Fibroblast of villous mesenchyme (primary cell): ENCODE measurements at places on chromosomes 12 and 14. TPM values are rescaled to one million over a fixed set of nuclear protein-coding genes. Genes with fewer than 3 reads are reported as not detected.

- DNase-seq: peak; percentile 55
Measured at GRCh38 chr12:12714276-12715021, 2.7 kb upstream of the CDKN1B start.

DNA sequence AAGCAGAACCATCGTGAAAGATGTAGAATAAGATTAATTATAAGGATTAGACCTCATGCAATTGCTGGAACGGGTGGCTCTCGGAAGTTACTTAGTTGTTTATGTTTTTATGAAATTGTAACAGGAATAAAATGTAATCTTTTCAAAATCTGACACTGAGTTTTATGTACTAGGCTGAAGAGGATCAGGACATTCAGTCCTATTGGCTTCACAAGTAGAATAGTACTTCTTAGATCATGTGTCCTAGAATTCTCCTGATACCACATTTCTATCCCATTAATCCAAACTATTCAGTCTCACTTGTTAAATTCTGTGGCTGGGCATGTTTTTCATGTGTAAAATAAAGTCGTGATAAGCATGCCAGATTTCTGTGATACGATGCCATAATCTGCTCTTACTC is 423.5 kb upstream of the OR4E1 start:
- DNase-seq: peak; percentile 12

- no peak for DNase-seq
Measured at GRCh38 chr12:1799882-1800400, 20.4 kb upstream of the LRTM2 start.

DNA sequence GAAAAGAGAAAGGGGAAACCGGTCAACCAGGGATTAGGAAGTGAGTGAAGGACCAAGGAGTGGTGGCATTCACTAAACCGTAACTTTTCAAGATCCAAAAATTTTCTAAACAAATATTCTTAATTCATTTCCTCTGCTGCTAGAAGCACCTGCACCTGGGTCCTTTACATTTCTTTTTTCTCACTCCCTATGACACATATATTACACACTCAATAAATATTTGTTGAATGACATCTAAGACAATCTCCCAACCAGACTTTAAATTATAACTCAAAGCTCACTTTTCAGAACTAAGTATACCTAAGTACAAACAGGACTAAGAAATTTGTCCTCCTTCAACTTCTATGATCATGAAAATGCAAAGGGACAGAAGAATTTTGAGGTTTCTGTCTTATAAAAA is 11.1 kb downstream of the TTC5 start:
- no peak for DNase-seq

Gene CLEC9A
- total RNA-seq: not detected in 2 replicates

GRCh38 chr14:103697603-103698379 is 17.5 kb downstream of the XRCC3 start:
- DNase-seq: no peak

- DNase-seq: peak; percentile 36
Measured at GRCh38 chr12:108495054-108495453, 20.0 kb upstream of the FICD start.

DNA sequence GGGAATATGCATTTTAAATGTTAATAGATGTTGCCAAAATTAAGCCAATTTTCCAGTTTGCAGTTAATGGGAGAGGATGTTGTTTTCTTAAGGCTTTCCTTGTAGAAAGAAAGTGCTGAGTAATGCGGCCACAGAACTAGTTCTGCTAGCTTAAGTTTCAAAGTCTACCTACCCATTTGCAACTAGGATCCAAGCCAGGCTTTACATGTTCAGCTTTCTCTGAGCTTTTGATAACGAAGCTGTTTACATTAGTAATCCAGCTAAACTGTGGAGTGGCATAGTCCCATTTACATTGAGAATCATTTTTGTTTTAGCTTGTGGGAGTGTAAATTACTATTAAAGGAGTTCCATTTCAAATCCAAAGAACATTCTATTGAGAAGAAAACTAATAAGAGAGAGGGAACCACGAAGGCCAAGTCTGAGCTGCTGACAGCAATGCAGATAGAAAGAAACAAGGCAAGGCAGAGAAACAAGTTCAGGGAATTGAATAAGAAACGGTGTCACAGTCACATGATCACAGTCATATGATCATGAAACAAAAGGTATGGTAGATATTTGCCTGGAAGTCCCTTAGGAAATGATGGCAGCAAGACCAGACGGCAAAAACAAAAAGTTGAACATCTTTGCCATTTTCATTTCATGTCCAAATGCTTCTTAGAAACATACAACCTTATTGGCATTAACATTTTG is 274.9 kb downstream of the PAWR start:
- DNase-seq: peak; percentile 45

- peak; percentile 28 for DNase-seq
Measured at GRCh38 chr12:45713078-45713477, 16.4 kb upstream of the ARID2 start.

Gene NINJ2
- 0.32 and 0.43 TPM in 2 replicates for total RNA-seq

- DNase-seq: peak; percentile 83
Measured at GRCh38 chr14:55514819-55515490, 65.1 kb upstream of the KTN1 start.

DNA sequence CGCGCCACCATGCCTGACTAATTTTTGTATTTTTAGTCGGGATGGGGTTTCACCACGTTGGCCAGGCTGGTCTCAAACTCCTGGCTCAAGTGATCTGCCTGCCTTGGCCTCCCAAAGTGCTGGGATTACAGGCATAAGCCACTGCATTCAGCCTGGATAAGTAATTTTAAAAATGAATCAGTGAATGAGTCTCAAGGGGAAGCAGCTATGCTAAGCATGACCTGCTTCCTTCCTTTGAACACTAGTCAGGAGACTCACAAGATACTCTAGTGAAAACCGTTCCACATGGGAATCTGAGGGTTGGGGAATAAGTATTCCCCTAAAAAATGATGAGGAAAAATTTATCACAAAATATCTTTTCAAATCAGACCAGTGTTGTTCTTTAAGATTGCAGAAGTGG is 10.7 kb upstream of the FAM234B start:
- DNase-seq: no peak
